ENCODE measurements at places on chromosomes 2 and 18.

DNA sequence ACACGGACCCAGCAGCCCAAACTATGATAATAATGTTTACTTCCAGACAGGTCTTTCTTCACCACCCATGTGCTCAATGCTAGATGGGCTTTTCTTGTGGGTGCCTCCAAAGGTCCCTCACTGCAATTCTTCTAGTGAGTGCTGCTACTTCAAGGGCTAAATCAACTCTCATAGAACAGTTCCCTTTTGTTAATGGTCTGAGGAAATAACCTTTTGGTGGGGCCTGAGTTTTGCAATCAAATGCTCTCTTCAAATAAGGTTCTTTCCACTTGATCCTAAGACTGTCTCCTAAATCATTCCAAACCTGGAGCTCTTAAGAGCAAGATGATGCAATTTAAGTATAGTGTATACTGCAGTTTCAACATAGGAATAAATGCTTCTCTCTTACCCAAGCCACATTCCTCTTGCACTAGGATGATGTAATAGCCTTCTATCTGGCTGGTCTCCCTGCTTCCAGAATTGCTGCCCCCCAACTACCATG is 6.0 kb downstream of the NEMP2 start:
- no peak for DNase-seq

DNA sequence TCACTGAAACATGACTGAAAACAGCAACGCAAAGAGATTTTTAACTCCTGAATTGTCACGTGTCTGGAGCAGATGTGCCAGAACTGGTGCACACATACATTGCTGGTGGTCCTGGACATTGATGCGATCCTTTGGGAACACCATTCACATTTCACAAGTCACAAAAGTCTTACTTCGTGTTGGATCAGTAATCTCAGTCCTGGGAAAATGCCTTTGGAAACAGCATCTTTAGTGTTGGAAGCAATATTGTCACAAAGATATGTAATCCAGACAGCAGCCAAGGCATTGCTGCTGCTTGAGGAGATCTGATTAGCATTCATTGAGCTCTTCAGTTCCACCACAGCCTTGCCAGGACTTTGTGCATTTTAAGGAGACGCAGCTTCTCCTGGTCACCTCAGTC is 126.2 kb upstream of the SH3BP4 start:
- no peak for DNase-seq

GRCh38 chr2:85497944-85498630 is 40.9 kb upstream of the MAT2A start:
- no peak for DNase-seq

- DNase-seq, result no peak
Measured at GRCh38 chr2:38533757-38534545, 68.8 kb downstream of the HNRNPLL start.

DNA sequence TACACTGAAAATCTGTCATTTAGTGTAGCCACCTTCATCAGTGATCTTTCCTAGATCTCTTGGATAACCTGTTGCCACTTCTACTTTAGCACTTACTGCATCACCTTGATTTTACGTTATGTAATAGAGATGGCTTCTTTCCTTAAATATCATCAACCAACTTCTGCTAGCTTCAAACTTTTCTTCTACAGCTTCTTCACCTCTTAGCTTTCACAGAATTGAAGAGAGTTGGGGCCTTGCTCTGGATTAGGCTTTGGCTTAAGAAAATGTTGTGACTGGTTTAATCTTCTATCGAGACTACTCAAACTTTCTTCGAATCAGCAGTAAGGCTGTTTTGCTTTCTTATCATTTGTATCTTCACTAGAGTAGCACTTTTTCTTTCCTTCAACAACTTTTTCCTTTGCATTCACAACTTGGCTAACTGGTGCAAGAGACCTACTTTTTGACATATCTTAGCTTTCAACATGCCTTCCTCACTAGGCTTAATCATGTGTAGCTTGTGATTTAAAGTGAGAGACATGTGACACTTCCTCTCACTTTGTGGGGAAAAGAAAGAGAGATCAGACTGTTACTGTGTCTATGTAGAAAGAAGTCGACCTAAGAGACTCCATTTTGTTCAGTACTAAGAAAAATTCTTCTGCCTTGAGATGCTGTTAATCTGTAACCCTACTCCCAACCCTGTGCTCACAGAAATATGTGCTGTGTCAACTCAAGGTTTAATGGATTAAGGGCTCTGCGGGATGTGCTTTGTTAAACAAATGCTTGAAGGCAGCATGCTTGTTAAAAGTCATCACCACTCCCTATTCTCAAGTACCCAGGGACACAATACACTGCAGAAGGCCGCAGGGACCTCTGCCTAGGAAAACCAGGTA is 99.6 kb downstream of the ATL2 start:
- no peak for DNase-seq

DNA sequence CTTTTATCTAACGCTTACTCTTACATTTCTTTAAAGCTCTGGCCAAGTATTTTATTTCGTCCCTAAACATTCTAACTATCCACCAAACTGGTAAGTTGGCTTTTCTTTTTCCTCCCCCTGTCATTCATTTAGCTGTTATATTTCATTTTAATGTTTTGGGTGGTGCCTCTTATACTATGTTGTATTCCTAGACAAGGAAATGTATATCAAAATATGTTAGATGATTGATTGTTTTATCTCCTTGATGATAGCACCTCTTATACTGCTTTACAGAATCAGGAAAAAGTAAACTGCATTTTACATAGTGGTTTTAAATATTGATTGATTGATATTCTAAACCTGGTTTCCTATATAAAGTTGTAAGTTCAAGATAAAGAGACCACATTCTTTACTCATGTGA is 23.9 kb downstream of the C18orf54 start:
- DNase-seq, result no peak

DNA sequence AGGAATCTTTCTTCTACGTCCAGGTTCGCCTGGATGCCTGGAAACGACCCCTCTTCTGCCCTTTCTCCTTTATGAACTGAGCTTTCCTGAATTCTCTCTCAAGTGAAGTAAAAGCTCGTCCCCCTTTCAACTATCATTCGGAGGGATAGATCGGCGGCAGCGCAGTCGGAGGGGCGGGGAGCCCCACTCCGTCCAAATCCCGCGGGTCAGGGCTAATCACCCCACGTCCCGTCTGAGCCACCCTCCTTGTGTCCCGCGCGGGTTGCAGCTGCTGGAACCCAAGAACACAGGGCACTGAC is 367 bp downstream of the FBXO48 start:
- DNase-seq, result no peak
